ENCODE measurements at places on chromosomes 3 and 15. TPM values are rescaled to one million over a fixed set of nuclear protein-coding genes. Genes with fewer than 3 reads are reported as not detected.
A peak's percentile ranks its signal among the peaks of the same experiment; 100 is the strongest.

- no peak for DNase-seq
Observed at GRCh38 chr3:58116161-58116955, 94.4 kb downstream of the DNASE1L3 start.

GRCh38 chr15:75182187-75183131 is 19.2 kb upstream of the C15orf39 start:
- no peak for DNase-seq

- no peak for DNase-seq
Observed at GRCh38 chr15:68249058-68249713, 19.7 kb upstream of the CLN6 start.

DNA sequence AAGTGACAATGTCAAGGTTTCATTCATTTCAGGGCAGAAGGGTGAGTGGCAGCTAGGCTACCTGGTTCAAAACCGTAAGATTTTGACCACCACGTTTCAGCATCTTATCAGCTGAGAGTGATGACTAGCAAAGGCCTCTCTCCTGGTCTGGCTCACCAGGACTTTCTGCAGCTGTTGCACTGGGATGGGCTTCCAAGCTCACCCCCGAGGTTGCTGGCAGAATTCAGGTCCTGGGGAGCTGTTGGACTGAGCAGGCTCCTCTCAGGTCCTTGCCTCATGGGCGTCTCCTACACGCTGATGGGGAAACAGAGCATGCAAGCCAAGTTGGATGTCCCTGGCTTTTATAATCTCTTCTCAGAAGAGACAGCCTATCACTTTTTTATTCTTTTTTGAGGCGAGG is 88.8 kb upstream of the RNU6-1 start:
- DNase-seq: no peak

DNA sequence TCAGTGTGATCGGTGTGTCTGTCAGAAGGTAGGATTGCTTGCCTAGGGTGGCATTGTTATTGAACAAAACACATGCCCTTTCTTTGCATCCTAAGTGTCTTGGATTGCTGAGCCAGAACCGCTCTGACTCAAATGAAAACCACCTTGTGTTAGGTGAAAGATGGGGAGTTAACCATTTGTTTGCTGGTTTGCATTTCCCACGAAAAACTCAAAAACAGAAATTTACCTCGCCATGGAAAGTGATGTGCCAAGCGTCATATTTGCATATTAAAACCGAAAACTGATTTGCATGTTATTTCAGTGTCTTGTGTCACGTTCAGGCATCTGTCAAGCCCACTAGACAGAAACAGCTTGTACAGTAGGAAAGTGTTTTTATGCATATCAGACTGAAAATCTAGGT is 474.6 kb upstream of the TPRG1 start:
- no peak for DNase-seq

- peak; percentile 56 for DNase-seq
Observed at GRCh38 chr3:70849911-70850699, 537.7 kb upstream of the MDFIC2 start.

GRCh38 chr3:124512881-124513609 is 217.2 kb upstream of the UMPS start:
- DNase-seq: no peak

GRCh38 chr3:37115446-37115845 is 58.9 kb downstream of the LRRFIP2 start:
- DNase-seq: no peak

- DNase-seq: no peak
Observed at GRCh38 chr3:194744826-194745225, 59.1 kb downstream of the FAM43A start.

DNA sequence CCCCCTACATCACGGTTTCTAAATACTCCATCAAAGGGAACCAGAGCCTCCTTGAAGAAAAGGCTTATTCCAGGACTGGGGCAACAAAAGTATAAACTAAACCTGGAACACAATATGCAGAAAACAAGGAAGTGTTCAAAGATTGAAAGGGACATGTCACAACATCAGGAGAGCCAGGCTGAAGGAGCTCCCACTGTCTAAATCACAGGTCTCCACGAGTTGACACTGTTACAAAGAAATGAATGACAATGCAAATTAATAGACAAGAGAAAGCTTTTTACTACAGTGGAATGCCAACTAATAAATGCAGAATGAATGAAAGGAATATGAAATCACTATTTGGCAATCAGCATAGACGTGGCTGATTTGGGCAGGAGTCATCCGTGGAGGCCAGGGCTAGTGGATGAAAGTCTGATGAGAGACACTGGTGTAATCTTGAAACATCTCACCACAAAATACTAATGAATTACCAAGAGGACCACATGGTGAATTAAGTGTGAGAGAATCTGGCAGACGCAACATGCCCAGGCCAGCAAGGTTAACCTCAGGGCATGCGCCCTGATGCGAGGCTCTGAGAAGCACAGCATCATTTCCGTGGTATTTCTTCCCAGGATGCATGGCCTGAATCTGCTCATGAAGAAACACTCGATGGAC is 123.8 kb upstream of the TJP1 start:
- no peak for DNase-seq

GRCh38 chr3:177726807-177727206 is 529.5 kb upstream of the TBL1XR1 start:
- DNase-seq: no peak

GRCh38 chr3:197750858-197751737 is 1.4 kb downstream of the FYTTD1 start:
- peak; percentile 29 for DNase-seq

DNA sequence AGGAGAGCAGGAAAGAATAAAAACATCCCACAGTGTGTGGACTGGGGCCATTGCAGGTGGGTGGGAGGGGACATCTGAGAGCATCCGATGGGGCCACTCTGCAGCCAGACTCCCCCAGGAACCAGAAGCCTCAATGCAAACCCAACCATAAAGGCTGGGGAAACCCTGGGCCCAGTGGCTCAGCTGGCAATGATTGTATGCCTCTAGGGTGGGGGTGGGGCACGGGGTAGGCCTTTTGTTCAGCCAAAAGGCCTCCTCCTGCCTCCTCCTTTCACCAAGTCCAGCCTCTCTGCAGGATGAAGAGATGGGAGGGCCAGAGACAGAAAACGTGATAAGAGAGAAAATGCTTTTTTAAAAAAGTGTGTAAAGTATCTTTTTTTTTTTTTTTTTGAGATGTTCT is 45.5 kb upstream of the HERC1 start:
- DNase-seq: no peak

DNA sequence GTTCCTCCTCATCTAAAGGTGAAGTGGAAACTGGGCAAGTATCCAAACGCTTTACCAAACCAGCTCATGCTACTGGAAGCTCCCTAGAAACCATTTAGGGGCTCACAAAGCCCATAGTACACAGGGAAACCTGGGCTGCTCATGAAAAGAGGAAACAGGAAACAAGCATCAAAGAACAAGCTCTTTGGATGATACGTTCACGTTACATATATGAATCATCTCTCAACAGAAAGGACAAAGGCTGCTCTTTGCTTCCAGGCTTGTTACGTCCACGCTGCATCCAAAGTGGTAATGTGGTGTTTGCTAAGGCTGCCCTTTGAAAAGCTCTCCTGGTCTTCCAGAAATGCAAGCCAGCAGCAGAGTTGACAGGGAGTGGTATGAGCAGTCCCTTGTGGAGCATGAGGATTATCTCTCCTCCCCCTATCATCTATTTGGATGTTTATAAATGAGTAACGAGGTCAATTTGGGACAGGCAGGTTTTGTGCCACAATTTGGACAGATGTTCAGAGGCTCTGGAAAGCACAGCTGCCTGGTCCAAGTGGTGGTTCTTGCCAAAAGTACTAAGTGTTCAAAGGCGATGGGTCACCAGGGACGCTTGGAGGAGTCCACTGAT is 98.0 kb upstream of the RORA start:
- DNase-seq: no peak

GRCh38 chr3:34067536-34068051 is 269.2 kb downstream of the PDCD6IP start:
- DNase-seq: no peak

GRCh38 chr3:4826237-4827100 is 152.8 kb upstream of the BHLHE40 start:
- peak; percentile 76 for DNase-seq

DNA sequence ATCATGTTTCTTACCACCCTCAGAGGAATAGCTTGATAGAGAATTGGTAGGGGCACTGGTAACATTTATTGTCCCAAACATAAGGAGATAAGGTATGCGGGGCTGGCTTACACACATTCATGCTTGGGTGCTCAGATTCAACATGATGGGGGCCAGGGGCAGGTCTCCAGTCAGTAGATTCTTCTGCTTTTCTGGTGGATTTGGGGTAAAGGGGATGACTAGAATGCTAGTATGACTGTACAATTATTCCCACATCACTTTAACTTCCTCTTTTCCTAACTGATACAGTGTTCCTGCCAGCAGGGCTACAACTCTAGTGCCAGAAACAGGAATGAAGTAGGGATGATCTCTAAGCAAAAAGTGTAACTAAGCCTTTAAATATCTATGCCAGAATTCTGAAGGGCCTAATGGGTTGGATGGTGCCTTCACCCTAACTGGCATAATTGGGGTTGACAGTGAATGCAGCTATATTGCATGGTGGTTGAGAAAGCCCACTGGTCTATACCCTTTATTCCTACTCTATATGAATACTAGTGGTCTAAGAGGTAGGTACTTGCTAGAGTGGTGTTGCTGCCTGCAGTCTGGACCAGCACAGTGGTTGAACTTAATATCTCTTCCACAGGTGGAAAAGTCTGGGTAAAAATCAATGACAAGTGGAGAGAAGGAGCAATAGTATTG is 117.4 kb downstream of the IL12A start:
- no peak for DNase-seq

Gene CSPG4
- 125 TPM for polyA plus RNA-seq

Gene UBR1
- 27.0 TPM for polyA plus RNA-seq

Gene OSBPL10
- polyA plus RNA-seq: 10.9 TPM

Gene HYAL2
- polyA plus RNA-seq: 39.2 TPM

Gene GPR27
- 3.2 TPM for polyA plus RNA-seq
